Hepatocyte (in vitro differentiated cells): ENCODE measurements at places on chromosomes 3 and 15. TPM values are rescaled to one million over a fixed set of nuclear protein-coding genes. Genes with fewer than 3 reads are reported as not detected.

Gene PRSS50
- 0.33 and 1.1 TPM in 2 replicates for total RNA-seq

Gene COL6A5
- 0.08 and 1.1 TPM in 2 replicates for total RNA-seq

Gene MAP3K13
- total RNA-seq = 35.4 and 43.8 TPM in 2 replicates

Gene B3GALNT1
- total RNA-seq = 19.1 and 22.5 TPM in 2 replicates

Gene ZPLD1
- 0.12 and 0.40 TPM in 2 replicates for total RNA-seq

Gene CACNA2D3
- total RNA-seq = 1.1 and 2.5 TPM in 2 replicates

Gene EXD1
- not detected in 2 replicates for total RNA-seq

Gene FAM131A
- total RNA-seq = 12.6 and 17.7 TPM in 2 replicates

Gene PCSK6
- total RNA-seq = 40.5 and 52.5 TPM in 2 replicates

Gene CYP1A1
- 17.0 and 23.5 TPM in 2 replicates for total RNA-seq

Gene CPLX3
- not detected in 2 replicates for total RNA-seq

Gene EXOSC7
- total RNA-seq = 46.7 and 53.3 TPM in 2 replicates
